ENCODE measurements at places on chromosomes 3 and 15.
A peak's percentile ranks its signal among the peaks of the same experiment; 100 is the strongest.

GRCh38 chr3:195352895-195353488, 82.0 kb upstream of the XXYLT1 start:
- DNase-seq, result peak; percentile 67

GRCh38 chr3:174153871-174154270, 705.3 kb upstream of the NAALADL2 start:
- DNase-seq, result no peak

DNA sequence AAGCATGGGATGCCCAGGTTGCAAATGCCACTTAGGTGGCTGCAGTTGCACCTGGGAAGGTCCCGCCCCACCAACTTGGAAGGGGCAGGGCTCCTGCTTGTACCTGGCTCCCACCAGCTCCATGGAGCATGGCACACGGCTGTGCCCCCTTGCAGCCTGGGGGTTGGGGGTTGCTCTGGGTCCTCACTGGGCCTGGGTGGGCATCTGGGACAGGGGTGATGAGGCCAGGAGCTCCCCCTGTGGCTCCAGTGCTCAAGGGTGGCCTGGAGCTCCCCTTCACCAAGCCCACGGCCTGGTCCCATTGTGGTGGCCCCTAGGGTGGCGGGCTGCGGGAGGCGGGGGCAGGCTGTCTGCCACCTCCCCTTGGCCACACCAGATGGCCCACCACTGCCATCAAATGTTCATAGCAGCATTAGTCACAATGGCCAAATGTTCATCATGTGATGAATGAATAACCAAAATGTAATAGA, 36.7 kb downstream of the GHSR start:
- no peak for DNase-seq

DNA sequence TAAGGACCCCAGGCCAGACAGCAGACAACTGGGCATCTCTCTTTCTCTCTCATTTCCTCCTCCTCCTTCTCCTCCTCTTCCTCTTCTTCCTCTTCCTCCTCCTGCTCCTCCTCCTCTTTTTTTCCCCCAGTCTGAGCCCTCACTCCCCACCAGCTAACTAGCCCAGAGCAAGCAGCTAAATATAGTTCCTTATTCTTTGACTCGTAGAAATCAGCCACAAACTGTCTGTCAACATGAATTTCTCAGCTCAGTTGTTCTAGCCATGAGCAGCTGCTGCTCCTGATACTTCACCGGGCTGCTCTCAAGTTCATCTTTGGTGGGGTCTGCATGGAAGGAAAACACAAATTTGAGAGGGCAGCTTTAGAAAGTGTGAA, 19.2 kb upstream of the LOXL1 start:
- DNase-seq, result no peak

DNA sequence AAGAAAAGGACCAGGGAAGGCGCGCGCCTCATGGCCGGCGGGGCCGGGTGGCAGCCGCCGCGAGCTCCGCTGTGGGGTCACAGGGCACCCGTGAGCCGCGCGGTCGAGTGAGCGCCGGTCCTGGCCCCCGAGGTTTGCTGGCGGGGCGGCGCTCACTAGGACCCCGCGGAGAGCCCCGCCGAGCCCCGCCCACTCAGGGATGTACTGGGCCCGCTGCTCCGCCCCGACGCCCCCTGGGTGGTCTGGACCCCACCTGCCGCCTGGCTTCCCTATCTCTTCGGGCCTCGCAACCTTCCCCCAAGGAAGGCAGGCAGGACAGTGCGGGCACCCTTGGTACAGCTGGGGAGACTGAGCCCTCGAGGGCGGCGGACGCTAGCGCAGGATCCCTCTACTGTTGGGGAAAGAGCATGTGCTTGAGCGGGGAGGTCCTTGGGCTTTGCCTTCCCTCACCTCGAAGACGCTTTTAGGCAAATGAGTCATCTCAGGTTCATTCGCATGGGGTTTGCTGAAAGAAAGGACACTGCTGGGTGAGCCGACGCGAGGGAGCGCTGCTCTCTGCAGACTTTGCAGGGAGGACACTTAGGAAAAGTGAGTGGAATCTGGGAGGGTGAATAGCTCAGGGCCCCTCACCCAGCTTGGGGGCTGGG, at the start of gene CHRNB4:
CHRNB4 (minus strand) TSS at position 109 of the 647 bp plus-strand sequence; CDS start at position 32, 77 bp downstream.
- DNase-seq, result no peak

DNA sequence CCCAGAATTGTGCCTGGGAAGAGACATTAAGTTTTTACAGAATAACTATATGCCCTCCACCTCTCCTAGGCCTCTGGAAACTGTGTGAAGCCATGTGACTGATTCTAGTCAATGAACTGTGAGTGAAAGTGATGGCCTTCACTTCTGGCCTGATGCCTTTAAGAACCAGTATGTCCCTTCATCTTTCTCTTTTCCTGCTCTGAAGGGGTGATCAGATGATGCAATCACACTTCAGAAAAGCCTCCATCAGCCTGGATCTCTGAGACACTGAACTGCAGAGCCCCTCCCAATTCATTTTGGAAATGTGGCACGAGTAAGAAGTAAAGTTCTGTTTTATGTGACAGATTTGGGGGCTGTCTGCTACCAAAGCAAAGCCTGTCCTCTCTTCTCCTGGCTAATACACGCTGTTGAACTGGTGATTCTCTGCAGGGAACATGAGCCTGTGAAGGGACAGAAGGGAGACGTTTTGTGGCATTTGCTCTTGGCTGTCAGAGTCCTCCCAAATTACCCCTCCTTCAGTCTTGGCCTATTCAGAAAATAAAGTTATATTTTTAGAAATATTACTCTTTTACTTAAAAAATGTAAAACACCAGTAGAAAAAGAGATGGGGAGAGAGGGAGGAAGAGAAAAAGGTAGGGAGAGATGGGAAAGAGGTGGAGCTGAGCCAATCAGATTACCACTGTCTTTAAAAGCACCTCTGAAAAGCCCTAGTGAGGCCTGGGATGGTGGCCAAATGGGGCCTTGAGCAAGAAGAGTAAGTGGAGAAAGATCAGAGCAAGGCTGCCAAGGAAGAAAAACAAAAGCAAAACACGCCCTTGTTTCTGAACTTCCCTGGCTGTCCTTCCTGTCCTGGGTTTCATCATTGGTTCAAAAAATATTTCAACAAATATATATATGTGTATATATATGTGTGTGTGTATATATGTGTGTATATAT, 40.9 kb upstream of the RYK start:
- DNase-seq, result no peak

DNA sequence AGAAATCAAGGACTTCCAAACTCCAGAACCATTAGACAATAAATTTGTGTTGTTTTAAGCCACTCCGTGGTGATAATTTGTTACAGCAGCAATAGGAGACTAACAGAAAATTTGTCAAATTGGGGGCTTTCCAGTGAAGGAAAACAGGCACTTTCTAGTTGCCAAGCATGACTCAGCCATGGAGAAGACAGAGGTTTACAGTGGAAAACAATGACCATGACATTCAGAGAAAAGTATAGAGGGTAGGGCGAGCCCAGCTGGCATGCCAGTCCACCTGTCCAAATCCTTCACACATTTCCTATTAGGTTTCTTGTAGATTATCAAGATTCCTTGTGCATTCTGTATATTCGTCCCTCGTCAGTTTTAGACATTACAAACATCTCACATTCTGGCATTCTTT, 24.9 kb downstream of the SLCO2A1 start:
- no peak for DNase-seq

DNA sequence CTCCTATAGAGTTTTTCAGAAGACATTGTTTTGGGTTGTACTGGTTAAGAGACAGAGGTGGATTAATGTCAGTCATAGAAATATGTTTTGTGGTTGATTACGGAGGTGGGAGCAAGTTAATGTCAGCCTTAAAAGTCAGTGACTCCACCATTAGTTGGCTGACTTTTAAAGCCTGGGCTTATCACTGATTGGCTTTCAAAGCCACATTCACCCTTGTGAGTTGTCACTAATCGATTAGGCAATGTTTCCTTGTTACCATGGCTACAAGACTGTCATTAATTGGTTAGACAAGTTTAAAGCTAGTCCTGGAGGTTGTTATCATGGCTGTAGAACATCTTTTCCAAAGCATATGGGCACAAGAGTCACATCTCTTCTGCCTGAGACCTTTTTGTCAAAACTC, 73.0 kb downstream of the NEO1 start:
- DNase-seq, result no peak

- no peak for DNase-seq
These were observed 8.9 kb upstream of the LRRC2 start for GRCh38 chr3:46574881-46575576.

- no peak for DNase-seq
These were observed 88.2 kb downstream of the GMPS start for GRCh38 chr3:155958676-155959075.

- no peak for DNase-seq
These were observed 32.7 kb downstream of the IQSEC1 start for GRCh38 chr3:13040361-13041074.

DNA sequence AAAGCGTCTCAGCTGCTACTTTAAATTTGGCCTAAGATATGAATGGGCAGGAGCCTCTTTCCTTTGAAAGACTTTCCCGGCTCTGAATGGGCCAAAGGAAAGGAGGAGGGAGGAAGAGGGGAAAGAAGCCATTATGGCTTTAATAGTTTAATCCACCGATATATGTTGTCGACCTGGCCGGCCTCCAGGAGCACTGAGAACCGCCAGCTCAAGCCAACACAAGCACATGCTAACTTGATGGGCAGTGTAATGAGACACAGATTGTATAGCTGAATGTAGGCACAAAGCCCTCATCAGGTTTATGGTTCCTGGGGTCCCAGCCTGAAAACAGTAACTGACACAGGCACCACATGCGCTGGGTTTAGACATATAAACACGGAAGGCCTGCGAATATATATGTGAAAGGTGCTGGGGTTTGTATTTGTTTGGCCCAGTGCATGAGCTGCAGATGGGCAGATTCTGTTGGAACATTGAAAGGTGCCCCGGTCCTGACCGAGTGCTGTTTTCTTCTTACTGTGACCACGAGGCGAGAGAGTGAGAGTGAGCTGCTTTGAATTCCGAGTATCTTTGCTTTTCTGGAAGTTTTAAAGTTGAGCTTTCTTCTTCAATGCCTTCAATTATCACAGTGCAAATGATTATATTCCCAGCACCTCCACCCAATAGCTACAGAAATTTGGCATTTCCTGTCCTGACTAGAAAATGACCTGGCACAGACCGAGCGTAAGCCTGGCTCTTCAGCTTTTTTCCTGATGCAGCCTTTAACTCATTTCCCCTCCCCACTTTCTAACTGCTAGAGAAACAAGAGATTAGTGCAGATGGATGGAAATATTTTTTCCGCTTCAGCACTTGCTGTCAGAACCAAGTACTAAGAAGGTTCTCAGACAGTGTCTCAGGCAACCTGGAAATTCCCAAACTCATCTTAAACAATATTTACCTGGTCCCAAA, 267.3 kb downstream of the RORA start:
- no peak for DNase-seq

GRCh38 chr3:12750223-12750622, 8.8 kb downstream of the TMEM40 start:
- no peak for DNase-seq

DNA sequence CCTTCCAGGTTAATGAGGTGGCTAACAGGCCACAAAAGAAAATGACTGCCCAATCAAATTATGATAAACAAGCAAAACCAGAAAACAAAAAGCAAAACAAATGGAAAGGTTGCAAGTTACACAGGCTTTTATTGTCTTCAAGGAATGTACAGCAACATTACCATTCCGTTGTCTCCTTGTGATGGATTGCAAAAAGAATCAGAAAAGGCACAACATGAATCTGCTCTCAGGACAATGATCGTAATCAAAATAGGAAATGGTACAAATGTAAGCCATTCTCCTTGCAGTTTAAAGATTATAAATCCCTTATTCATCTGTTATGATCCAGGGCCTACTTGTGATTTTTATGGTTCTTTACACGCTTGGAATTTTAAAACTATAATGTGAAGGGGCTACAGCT, 125.8 kb downstream of the ECT2 start:
- no peak for DNase-seq

- peak; percentile 34 for DNase-seq
These were observed 25.9 kb downstream of the ACP3 start for GRCh38 chr3:132343018-132343612.

DNA sequence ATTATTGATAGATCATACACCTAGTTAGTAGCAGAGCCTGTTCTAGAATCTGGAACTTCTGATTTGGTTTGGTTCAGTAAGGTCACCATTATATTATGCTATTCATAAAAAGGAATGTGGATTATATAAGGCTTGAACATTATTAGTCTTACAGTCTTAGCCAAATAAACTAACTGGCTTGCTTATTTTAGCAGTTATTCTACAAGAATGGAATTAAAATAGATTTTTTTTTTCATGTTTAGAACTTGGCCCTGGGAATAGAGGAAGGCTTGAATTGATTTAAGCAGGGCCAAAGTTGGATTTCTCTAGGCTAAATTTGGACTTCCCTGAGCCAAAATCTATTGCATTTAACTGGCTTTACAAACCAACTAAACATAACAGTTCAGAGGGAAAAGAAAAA, 24.4 kb downstream of the DTWD1 start:
- no peak for DNase-seq

GRCh38 chr3:133191818-133192217, 153.6 kb downstream of the TMEM108 start:
- DNase-seq, result no peak

DNA sequence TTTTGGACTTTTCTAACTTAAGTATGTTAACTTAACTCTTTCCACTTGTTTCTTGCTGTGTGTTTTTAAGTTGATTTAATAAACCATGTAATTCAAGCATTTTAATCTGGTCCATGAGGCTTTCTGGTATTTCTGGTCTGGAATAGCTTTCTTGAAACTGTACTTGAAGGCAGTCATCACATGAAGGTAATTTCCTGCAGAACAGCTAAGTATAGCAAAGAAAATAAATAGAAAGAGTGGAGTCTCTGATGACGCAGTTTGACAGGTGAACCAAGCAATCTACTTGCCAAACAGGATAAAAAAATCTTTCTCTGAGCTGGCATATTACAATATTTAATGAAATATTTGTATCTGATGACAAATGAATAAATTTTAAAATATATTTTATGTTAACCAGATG, 74.9 kb downstream of the BTLA start:
- DNase-seq, result no peak

GRCh38 chr15:70539409-70539808, 223.9 kb downstream of the UACA start:
- no peak for DNase-seq

- no peak for DNase-seq
These were observed 284.4 kb downstream of the FOXP1 start for GRCh38 chr3:71299160-71299559.

DNA sequence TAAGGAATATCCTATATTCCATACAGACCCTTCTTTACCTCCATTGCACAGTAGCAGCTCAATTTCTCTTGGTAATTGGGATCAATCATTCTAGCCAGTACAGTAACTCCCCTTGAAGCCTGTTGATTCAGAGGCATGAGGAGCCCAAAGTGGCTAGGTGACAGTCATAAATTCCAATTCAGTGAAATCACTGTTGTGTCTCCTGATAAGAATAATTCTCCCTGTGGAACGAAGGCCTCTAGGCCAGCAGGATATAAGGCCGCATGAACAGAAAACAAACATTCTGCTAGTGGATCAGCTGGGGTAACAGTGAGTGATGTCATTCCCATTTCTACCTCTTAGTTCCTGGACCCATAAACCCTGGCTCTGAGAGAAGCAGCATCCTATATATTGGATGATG, 696.3 kb downstream of the NR2F2 start:
- DNase-seq, result no peak

DNA sequence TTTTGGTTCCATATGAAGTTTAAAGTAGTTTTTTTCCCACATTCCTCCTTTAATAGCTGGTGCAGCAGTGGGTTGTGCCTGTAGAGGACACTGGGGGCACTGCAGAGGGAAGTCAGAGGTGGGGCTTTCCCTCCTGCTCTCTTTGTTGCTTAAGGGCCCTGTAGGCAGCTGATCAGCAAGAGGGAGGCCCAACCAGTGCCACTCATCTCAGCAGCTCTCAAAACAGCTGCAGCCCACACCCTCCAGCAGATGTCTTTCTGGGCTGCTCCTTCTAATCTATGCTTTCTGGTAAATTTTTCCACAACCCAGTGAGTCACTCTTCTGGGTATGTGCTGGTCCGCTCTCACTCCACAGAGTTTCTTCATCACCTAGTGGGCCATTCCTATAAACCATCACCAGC, 263.8 kb downstream of the FEZF2 start:
- no peak for DNase-seq
